ENCODE measurements at places on chromosomes 6 and 20.

- DNase-seq, result no peak
These were observed 169.3 kb downstream of the OGFRL1 start for GRCh38 chr6:71457929-71458328.

DNA sequence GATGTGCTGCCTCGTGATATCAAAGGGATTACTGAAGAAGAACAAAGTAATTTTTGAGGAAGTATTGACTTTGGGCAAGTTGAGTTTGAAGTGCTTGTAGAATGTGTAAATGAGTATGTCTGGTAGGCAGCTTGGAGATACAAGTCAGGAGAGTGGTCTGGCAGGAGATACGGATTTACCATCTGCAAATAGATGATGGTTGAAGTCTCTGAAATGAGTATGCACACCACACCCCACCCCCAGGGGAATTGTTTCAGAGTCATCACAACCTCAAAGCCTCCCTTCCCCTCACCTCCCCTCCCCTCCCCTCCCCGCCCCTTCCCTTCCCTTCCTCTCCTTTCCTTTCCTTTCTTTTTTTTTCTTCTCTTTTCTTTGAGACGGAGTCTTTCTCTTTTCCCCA is 16.4 kb upstream of the MCUR1 start:
- DNase-seq, result no peak

- no peak for DNase-seq
These were observed 45.2 kb downstream of the UTRN start for GRCh38 chr6:144330017-144330987.

GRCh38 chr6:114450631-114451030 is 107.8 kb upstream of the HS3ST5 start:
- DNase-seq, result no peak

DNA sequence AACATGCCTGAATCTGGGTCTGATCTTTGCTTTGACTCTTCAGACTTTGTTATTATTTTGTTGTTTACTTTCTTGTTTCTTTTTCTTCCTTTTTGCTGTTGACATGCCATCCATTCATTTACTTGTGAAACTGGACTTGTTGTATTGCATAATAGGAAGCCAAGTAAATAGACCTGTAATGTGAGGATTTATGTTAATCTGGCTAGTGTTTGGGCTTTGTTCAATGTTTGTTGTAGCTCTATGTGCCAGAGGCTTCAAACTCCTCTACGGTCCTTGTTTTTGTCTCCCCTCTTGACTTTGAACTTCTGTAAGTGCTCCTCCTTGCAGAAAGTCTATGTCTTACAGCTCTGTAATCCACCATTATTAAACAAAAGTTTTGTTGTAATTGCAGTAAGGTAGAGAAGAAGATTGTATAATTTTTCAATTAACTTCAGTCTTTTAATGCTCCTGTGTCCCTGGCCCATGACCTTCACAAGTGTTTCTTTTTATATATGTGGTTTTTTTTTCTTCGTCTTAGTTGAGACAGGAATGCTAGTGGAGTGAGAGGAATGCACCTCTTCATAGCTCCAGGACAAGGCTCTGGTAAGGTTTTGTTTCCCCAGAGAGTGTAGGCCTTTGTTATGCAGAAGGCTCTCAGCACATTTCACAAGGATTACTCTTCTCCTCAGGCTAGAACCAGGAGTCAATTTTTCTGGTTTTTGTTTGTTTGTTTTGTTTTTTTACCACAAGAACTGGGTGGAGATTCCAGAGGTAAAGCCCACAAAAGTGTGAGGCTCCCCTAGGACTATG is 1061.8 kb upstream of the CITED2 start:
- no peak for DNase-seq

- DNase-seq, result no peak
These were observed 16.3 kb downstream of the CCDC167 start for GRCh38 chr6:37483252-37483901.

GRCh38 chr6:203661-204060 is 88.6 kb upstream of the DUSP22 start:
- no peak for DNase-seq

DNA sequence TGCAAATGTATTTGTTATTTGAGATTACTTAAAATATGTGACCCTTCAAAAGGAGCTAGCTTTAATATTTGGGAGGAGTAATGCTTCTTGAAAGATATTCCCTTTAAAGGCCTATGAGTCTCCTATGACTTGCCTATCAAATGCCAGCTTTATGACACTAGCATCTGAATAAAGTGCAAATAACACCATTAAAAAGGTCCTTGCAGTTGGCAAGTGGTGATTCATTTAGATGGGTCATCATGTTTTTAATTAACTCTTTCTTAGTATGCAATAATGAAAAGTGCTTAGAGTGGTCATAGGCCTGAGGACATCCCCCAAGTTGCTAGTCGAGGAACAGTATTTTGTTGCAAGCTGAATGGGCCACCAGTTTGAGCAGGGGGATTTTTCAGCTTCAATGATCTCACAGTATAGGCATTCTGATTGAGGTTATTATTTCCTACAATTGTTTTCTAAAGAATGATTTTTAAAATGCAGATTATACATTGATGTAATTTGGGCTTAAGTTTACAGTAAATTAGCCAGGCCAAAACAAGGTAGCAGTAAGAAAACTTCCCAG is 3.7 kb upstream of the CD2AP start:
- no peak for DNase-seq

- DNase-seq, result no peak
These were observed 12.3 kb downstream of the TGM2 start for GRCh38 chr20:38152621-38153221.

DNA sequence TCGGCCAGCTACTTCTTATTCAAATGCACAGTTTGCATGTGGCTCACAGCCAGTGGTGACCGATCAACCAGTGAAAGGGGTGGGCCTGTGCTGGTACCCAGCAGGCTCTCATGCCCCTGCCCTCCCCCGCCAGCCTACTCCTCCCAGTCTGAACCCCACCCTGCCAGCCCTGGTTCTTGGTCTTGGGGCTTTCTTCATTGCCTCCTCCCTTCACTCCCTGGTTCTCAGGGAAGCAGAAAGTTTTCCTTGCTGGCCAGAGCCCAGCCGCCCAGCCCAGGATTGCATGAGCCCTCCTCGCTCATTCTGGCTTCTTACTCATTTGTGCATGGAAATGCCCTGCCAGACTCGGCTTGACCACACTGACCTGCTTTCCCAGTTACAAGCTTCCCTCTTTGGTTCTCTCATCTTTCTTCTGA is 40.8 kb downstream of the KCNK17 start:
- DNase-seq, result no peak

DNA sequence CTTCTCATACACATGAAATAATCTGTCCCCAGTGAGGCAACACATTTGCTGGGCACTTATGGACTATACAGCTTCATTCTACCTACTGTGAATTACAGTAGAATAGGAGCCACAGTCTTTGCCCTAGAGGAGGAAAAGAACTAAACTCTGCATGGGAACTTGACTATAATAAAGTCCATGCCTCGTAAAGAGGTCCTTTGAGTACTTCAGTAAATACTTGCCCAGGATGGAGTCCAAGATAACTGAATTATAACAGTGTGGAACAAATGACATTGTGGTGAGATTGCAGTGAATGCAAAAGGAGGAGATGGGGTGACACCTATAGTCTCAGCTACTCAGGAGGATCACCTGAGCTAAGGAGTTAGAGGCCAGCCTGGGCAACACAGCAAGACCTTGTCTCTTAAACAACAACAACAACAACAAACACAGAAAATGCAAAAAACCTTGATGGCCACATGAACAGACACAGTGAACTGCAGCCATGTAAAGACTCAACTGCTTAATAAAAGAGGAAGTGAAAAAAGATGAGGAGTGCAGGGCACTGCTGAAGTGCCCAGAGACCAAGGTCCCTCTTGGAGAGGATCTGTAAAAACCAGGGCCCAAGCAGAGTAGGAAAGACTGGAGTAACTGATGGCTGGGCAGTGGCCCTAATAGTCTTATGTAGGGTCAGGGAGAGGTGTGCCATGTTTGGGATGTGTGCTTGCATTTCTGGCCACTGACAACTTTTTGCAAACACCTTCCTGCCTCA is 3.7 kb downstream of the MRPS18A start:
- no peak for DNase-seq

GRCh38 chr6:126888727-126889725 is 229.4 kb upstream of the RSPO3 start:
- DNase-seq, result no peak

DNA sequence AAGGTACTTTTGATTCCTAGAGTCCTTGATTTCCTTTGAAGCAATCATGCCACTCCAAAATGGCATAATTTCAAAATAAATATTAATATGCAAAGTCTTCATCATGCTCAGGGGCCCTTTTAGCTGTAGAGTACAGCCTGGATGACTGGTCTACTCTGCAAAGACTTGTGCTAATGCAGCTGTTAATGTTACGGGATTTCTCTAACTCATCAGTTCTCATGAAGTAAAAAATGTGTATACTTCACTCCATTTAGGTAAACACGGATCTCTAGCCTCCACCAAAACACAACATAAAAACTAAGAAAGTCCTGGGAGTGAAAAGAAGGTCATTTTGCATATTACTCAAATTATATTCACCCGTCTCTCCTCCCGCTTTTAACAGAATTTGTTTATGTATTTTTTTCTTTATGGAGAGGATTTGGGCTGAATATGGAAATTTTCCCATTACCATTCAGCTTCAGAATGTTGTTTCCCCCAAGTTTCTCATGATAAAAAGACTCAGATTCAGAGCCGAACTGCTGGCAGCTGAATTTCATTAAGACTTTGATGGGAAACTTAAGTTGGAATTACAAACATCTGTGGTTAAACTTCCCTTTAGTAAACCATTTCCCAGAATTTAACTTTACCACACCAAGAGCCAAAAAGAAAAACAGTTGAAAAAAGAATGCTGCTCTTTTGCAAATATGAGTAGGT is 8.7 kb downstream of the LAMA4 start:
- no peak for DNase-seq

DNA sequence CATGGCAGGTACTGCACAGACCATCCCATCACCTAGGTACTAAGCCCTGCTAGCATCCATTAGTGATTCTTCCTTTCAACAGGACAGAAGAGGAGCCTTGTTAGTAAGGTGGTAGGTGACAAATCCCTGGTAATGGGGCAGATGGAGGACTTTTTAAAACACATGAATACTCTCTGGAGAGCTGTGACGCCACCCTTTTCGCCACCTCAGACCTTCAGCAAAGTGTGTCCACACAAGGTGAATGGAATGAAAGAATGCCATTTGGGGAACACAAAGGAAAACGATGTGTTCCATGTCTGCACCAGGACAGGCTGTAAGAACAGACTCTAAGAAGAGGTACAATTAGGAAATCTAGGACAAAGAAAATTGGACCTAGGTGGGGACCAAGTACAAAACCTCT is 110.5 kb upstream of the CARMIL1 start:
- no peak for DNase-seq

DNA sequence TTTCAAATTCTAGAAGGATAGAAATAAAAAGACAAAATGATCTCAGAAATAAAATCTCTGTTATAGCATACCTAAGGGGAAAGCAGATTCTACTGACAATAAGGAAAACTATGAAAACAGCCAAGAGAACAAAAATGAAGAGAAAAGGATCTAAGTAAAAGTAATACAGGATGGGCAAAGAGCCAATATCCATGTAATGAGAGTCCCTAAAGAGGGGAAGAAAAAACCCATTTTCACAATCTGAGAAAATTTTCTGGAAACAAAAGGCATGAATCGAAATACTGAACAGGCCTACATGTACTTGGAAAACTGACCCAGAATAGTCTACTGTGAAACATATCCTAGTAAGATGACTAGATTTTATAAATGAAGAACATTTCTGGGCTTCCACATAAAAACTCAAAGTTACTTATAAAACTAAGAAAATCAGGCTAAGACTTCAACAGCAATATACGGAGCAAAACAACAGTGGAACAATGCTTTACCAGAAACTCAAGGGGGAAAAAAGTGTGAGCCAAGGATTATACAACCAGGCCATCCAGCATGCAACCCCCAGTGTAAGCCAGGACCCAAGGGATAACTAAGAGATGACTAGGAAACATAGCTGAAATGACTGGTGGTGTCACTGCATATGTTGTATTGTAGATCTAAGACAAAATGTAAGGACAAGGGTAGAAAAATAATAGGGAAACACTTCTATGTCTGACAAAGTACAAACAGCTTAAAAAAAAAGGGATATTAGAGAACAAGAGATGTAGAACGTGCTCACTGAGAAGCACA is 10.2 kb downstream of the NAPB start:
- no peak for DNase-seq

DNA sequence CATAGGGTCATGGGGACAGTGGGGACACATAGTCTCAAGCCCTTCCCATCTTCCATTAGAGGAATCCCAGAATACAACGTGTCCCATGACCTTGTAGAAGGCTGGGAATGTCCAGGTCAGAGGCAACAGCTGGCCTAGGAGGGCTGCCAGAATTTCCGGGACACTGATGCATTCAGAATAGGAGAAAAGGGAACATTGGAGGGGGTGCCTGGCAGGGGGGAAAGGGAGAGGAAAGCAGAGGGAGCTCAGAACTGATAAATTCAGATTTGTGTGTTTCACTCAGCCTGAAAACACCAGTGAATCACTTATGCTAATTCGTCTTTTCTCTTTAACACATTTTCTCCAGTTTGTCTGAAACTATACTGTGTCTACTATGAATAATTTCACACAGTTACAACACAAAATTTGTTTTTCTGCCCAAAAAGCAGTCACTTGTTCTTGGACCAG is 35.5 kb upstream of the BMP2 start:
- DNase-seq, result no peak

GRCh38 chr20:10672624-10673127 is 1.1 kb downstream of the JAG1 start:
- peak; percentile 24 for DNase-seq

DNA sequence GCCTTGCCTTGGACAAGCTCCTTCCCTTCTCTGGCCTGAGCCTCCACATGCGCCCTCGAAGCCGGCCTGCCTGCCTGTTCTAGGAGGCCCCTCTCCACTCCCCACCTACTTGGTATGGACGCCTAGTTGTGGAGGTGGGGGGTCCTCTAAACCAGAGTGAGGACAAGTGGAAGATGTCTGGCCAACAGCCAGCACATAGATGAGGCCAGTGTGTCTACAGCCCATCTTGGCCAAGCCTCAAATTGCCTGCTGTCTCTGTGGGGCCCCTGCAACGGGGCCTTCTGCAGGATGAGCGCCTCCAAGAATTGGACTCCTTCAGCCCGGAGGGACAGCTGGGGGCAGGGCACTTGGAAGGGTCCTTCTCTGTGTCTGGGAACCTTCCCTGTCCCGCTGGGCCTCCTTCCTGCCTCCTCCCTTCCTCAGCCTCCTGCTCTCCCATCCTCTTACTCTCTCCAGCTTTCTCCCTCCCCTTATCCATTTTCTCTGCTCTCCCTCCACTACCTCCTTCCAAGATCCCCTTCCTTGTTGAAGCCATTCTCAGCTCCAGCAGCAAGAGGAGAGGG is 1.6 kb downstream of the MDFI start:
- DNase-seq, result no peak

GRCh38 chr6:111782192-111782809 is 91.0 kb downstream of the FYN start:
- DNase-seq, result no peak
